ENCODE measurements at places on chromosomes 7 and 10. TPM values are rescaled to one million over a fixed set of nuclear protein-coding genes. Genes with fewer than 3 reads are reported as not detected.

CYP2E1 gene
- 0.61 TPM for total RNA-seq

IFIT2 gene
- total RNA-seq, result 0.97 TPM

CDCA7L gene
- 278 TPM for total RNA-seq

GRCh38 chr10:69337296-69338132 is 59.2 kb downstream of the HK1 start:
- DNase-seq, result no peak

- DNase-seq, result no peak
These were observed 253.1 kb upstream of the IGFBP3 start for GRCh38 chr7:46174196-46174580.

GRCh38 chr7:98459529-98459928 is 58.6 kb upstream of the BAIAP2L1 start:
- DNase-seq, result no peak

- DNase-seq, result no peak
These were observed 52.5 kb upstream of the MACC1 start for GRCh38 chr7:20269726-20270125.

- no peak for DNase-seq
These were observed 67.6 kb upstream of the C1GALT1 start for GRCh38 chr7:7114575-7115291.

GRCh38 chr7:115058726-115059125 is 136.8 kb downstream of the MDFIC start:
- no peak for DNase-seq

GRCh38 chr7:2761131-2761624 is 73.2 kb downstream of the AMZ1 start:
- no peak for DNase-seq

DNA sequence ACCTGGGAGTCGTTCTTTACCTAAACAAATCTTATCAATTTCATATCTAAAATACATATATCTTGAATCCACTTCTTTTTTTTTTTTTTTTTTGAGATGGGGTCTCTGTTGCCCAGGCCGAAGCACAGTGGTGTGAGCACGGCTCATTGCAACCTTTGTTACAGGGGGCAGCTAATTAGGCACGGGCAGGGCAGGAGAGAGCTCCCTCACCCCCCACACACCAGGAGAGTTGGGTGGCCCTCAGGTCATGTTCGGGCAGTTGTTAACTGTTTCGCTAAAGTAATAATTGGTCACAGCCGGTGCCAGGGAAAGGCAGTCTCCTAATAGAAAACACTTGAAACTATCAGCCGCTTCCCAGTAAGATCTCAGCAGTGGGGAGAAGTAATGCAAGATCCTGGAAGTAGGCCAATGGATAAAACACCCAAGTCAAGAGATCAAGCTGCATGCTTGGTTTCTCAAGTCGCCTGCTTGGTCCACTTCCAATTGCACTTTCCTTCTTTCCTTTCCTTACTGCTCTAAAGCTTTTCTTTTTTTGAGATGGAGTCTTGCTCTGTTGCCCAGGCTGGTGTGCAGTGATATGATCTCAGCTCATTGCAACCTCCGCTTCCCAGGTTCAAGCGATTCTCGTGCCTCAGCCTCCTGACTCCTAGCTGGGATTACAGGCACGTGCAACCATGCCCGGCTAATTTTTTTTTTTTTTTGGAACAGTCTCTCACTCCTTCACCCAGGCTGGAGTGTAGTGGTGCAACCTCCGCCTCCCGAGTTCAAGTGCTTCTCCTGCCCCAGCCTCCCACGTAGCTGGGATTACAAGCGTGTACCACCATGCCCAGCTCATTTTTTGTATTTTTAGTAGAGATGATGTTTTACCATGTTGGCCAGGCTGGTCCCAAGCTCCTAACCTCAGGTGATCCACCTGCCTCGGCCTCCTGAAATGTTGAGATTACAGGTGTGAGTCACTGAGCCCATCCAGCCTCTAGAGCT is 21.3 kb upstream of the EFCAB10 start:
- DNase-seq, result no peak

- DNase-seq, result no peak
These were observed 103.7 kb downstream of the TCERG1L start for GRCh38 chr10:131207584-131208532.

DNA sequence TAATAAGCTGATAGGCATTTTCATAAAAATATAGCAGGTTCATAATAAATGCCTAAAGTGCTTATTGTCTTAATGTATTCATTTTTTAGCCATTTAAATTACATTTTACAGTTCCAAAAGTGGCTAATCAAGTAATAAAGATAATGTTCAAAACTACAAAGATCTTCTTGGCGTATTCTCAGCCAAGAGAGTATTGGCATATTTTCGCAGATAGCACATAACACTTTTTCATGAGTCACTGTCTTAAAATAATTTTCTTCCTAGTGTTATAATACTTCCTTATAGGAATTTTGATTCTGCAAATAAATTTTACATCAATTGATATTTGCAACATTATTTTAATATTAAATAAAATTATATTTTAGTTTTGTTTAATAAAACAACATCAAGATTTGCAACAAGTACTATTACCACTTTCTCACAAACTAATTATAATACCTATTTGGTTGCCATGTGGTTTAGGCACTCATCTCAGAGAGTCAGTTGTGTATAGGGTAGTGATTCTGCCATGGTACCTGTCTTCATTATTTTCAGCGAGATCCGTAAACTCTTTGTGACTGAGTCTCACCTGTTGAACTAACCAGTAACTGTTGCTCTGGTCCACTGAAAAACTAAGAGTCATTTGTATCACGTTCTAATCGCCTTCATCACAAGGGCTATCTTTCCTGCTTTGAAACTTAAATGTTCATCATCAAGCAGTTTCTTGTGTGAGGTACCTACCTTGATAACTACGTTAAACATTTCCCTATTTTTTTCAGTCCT is 152.5 kb upstream of the AKR1E2 start:
- no peak for DNase-seq

- DNase-seq, result no peak
These were observed 47.4 kb upstream of the CFAP46 start for GRCh38 chr10:132989476-132990415.

GRCh38 chr10:62616885-62617590 is 187.5 kb upstream of the ADO start:
- DNase-seq, result peak; percentile 69

DNA sequence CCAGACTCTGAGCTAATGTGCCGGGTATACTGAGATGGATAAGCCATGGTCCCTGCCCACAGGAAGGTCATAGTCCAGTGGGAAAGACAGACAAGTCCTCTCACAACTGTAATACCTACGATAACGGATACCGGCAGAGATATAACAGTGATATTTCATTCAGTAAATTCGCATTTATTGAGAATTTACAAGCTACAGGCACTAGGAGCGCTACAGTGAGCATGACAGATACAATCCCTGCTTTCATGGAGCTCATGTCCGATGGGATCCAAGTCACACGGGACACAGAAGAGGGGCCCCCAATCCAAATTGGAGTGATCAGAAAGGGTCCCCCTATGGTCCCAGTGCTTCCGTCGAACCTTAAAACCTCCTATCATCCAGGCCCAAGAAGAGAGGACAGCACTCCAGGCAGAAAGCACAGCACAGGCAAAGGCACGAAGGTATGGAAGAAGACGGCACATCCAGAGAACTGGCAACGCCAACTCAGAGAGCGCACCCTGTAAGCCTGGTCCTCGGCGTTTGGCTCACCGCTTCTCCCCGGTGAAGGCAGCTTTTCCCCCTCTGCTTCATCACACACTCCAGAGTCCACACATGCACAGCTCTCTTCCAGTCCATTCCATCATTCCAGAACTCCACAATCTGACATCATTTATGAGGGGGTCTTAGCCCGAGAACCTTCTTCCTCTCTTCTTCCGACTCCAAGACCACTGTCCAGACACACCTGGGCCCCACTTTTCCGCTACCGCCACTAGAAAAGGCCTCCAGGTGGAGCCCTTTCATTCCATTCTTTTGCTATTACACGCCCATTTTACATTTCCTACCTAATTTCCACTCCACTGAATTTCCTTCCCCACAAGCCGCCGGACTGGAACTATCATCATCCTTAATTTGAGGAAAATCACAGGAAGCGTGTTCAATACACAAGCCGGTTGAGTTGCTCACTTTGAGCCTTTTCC is 47.8 kb upstream of the NKX2-3 start:
- DNase-seq, result no peak

GRCh38 chr7:18177815-18178660 is 150.4 kb upstream of the PRPS1L1 start:
- DNase-seq, result no peak

Data from Karpas-422 (cell line).